NCI-H524 treated with DMSO at 0.1 percent for 48 hours (cell line): ENCODE measurements at places on chromosomes 7 and 10.

- DNase-seq, result no peak
Observed at GRCh38 chr7:68893411-68893810, 704.9 kb upstream of the AUTS2 start.

DNA sequence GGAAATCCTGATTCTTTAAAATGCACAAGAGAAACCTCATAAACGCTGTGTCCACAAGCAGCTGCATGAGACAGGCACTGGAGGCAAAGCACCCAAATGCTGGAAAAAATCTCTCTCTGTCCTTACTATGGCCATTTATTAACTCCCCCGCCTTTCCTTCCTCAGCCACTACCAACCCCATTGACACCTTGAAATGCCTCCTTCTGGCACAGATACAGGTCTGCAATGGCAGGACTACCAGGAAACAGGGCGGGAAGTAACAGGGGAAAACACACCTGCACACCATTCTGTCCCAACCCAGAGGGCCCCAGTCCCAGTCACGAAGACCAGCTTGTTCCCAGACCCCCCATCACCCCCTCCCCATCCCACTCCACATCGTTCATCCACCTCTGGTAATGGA lies 224.3 kb downstream of the PARD3 start:
- no peak for DNase-seq

DNA sequence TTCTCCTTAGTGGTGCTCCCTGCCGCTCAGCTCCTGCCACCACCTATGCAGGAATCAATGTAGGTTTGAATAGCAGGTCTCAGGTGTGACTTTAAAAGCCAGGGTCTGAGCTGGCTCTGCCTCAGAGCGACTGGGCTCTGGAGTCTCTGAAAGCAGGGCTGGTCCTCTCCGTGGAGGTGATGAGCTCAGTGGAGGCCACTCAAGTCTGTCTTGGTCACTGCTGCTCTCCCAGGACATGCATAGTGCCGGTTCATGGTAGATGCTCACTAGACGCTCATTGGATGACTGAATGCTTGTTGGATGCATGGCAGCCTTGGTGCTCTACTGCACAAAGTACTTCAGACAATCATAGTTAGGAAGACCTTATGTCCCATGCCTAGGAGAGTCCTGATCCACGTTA lies 45.1 kb upstream of the PTF1A start:
- DNase-seq, result no peak

DNA sequence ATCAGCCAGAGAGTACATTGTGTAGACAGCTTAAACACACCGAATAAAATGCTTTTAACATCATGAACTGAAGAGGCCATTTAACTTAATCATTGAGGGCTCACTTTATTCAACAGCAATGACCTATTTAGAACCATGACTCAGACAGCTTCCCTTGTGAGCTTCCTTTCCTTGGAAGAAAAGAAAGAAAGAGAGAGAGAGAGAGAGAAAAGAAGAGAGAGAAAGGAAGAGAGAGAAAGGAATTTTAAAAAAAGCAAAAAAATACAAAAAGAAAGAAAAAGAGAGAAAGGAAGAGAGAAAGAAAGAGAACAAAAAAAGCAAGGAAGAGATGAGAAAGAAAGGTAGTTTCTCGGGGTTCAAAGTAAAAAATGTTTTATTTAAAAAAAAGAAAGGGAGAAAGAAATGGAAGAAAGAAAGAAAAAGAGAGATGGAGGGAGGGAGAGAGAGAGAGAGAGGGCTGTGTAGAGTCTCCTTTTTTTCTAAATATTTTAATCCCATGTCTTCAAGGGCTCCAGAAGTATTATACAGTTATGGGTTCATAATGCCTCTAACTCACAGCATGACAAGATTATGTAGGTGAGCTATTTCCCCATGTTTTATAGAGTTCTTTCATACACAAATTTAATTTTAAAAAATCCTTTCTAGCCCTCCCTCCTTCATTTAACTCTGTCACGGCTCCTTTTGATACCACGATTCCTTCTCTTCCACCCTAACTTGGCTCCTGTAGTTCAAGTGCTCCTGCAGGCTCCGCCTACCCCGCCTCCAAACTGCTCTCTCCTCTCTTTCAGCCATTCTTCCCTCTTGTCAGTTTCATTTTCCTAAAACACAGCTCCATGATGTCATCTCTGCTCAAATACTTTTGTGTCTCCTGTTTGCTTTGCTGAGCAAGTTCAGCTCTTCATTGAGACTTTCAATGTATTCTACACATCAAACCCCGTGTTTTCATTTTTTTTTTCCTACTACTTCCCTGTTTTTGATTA lies 85.5 kb downstream of the PRTFDC1 start:
- no peak for DNase-seq

GRCh38 chr10:93462881-93463280 lies 19.3 kb downstream of the MYOF start:
- DNase-seq, result no peak

DNA sequence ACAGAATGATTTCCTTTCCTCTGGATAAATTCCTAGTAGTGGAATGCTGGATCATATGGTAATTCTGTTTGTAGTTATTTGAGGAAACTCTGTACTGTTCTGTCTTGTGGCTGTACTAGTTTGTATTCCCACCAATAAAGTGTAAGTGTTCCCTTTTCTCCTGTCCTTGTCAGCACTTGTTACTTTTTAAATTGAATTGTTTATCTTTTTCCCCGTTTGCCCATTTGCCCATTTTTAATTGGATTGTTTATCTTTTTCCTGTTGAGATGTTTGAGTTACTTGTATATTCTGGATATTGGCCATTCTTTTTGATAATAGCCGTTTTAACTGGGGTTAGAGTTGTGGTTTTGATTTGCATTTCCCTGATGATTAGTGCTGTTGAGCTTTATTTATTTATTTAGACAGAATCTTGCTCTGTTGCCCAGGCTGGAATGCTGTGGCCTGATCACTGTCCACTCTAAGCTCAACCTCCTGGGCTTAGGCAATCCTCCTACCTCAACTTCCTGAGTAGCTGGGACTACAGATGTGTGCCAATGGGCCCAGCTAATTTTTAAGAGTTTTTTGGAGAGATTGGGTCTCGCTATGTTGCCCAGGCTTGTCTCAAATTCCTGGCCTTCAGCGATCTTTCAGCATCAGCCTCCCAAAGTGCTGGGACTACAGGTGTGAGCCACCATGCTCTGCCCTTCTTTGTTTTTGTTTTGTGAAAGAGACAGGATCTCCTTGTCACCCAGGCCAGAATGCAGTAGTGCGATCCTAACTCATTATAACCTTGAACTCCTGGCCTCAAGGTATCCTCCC lies 23.0 kb downstream of the BMPR1A start:
- DNase-seq, result no peak

DNA sequence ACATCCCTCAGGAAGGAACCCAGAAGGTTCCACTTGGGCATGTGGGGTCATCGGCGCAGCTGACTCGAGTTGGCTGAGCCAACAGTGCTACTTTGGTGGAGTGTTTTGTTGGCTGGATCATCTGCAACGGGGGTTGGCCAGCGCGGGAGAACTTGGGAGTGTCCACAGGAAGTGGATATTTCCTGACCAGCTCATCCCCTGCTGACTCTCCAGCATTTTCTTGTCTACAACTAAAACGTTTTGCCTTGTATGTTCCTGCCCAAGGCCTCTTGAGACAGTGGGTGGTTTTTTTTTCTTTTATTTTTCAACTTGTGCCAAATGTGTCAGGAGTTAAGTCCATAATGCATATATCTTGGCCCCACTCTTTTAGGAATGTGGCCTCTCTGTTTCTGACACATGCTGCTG lies 208.6 kb downstream of the ZNF365 start:
- DNase-seq, result no peak

- DNase-seq, result no peak
Observed at GRCh38 chr7:151552352-151553028, 32.8 kb upstream of the RHEB start.

GRCh38 chr7:22861576-22861975 lies 38.9 kb upstream of the TOMM7 start:
- DNase-seq, result peak; percentile 86

DNA sequence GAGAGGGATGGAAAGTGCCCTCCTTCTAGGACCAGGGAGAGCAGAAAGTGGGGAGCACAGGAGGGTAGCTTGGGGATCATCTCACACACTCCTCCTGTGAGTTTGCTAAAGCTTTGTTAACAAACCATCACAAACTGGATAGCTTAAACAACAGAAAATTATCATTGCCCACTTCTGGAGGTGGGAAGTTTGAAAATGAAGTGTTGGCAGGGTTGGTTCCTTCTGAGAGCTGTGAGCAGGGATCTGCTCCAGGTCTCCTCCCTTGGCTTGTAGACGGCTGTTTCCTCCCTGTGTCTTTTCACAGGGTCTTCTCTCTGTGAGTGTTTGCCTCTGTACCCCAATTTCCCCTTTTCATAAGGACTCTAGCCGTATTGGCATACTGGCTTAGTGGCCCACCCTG lies 32.0 kb upstream of the CXCL12 start:
- DNase-seq, result no peak

- no peak for DNase-seq
Observed at GRCh38 chr7:22824760-22825159, 2.1 kb upstream of the TOMM7 start.
